Immature natural killer cell (primary cell): ENCODE measurements at places on chromosomes 5 and 9. TPM values are rescaled to one million over a fixed set of nuclear protein-coding genes. Genes with fewer than 3 reads are reported as not detected.

PRR16 gene
- not detected for polyA plus RNA-seq

ANKRD31 gene
- not detected for polyA plus RNA-seq

SLC6A7 gene
- polyA plus RNA-seq: not detected

SAXO1 gene
- not detected for polyA plus RNA-seq

TMCO6 gene
- polyA plus RNA-seq: 11.0 TPM

TBC1D9B gene
- 50.8 TPM for polyA plus RNA-seq

SPAG8 gene
- not detected for polyA plus RNA-seq

DTWD2 gene
- polyA plus RNA-seq: 2.0 TPM

SLU7 gene
- polyA plus RNA-seq: 71.0 TPM

NDUFS6 gene
- 89.8 TPM for polyA plus RNA-seq

SNCB gene
- 0.26 TPM for polyA plus RNA-seq

SIT1 gene
- polyA plus RNA-seq: 1.4 TPM

ALDH1A1 gene
- not detected for polyA plus RNA-seq

GDNF gene
- not detected for polyA plus RNA-seq

GRCh38 chr5:102807878-102808502 lies 52.9 kb downstream of the PAM start:
- H3K27me3 ChIP-seq: no peaks in the 10 kb centered on the region
- H3K27ac ChIP-seq: no peak overlapping the region
- H3K4me1 ChIP-seq: peaks cover 28% of the 10 kb centered on the region
- peaks cover 6% of the 10 kb centered on the region for H3K36me3 ChIP-seq
- no peak overlapping the region for H3K4me3 ChIP-seq

DNA sequence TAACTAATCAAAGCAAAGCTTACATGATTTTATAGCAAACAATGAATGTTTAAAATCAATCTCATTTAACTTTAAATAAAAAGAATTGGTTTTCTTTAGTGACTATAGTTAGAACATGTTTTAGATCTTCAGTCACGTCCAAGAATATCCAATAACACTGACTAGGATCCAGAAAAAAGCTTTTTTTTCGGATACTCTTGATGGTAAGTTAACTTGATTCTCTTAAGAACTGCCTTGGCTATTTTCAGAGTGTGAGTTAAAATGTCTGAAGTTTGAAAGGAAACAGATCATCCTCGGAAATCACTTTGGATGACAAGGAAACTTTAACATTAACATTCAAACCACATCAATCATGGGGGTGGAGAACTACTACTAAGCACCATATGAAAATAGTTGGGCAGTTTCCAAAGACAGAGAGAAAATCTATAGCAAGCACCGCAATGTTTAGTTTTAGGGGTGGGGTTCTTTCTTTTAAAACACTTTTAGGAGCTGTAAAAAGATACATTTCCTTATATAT lies 83.7 kb upstream of the SLC27A6 start:
- no peaks in the 10 kb centered on the region for H3K27me3 ChIP-seq
- no peak overlapping the region for H3K27ac ChIP-seq
- H3K36me3 ChIP-seq: no peaks in the 10 kb centered on the region
- no peaks in the 10 kb centered on the region for H3K4me1 ChIP-seq

DNA sequence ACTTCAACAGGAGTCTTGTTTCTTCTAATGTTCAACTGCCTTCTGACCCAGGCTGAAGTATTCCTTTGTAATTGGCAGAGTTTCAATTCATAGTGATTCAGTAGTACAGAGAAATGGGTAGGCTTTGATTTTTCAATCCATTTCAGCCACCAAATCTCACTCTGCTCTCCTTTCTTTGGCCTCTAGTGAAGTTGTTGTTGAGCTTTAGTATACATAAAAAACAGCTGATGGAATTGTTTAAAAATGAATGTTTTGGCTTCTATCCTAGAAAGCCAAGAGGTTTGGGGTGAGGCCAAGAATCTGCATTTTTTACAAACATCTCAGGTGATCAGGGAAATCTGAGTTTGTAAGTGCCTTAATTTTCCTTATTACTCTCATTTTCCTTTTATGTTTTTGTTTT lies 182.9 kb upstream of the MAP1B start:
- no peak overlapping the region for H3K27ac ChIP-seq
- H3K36me3 ChIP-seq: no peaks in the 10 kb centered on the region
- H3K4me3 ChIP-seq: no peak overlapping the region

DNA sequence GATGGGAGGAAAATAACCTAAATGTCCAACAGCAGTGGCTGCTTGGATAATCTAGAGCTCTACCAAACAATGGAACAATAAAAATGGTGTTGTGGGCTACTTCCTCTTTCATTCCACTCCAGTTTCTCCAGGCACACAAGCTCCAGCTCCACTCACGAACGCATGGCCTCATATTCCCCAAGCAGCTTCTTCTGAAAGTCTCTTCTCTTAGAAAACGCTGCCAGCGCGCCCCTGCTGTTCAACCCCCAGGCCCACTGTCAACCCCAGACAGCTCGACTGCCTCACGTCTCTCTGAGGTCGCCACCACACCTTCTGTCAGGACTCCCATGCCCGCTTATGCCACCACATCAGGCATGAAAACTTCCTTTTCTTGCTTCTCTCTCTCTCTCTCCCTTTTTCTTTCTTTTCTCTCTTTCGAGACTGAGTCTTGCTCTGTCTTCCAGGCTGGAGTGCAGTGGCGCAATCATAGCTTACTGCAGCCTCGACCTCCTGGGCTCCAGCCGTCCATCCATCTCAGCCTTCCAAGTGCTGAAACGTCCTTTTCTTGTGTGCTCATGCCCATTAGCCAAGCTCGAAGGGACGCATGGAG lies 16.2 kb downstream of the OR2V2 start:
- H3K4me3 ChIP-seq: peak overlapping the region; percentile 80
- peak overlapping the region; percentile 39 for H3K27ac ChIP-seq
- peaks cover 49% of the 10 kb centered on the region for H3K27me3 ChIP-seq
- DNase-seq: no peak
- peaks cover 31% of the 10 kb centered on the region for H3K4me1 ChIP-seq

- no peak overlapping the region for H3K27ac ChIP-seq
- H3K27me3 ChIP-seq: peaks cover 6% of the 10 kb centered on the region
Measured at GRCh38 chr9:37990404-37991015, 78.5 kb downstream of the SHB start.

DNA sequence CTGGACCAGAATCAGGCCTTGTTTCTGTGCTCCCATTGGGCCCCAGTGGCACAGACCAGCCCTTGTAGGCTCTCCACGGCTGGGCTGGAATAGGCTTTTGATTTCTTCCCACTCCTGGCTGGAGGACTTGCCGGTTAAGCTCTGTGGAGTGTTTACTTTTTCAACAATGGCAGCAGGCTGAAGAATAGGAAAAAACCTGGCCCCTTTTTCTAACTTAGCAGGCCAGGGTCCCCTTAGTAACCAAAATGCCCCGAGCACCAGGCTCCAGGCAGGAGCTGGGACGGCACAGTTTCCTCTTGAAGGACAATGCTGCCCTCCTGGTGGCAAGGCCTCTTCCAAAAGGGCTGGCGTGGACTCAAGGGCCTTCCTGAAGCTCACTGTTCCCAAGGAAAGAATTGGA lies 230.3 kb downstream of the CRB2 start:
- H3K27me3 ChIP-seq: no peaks in the 10 kb centered on the region
- no peak overlapping the region for H3K27ac ChIP-seq
- no peak overlapping the region for H3K4me3 ChIP-seq
- no peak for DNase-seq
- H3K36me3 ChIP-seq: peaks cover 19% of the 10 kb centered on the region
- H3K4me1 ChIP-seq: no peaks in the 10 kb centered on the region

DNA sequence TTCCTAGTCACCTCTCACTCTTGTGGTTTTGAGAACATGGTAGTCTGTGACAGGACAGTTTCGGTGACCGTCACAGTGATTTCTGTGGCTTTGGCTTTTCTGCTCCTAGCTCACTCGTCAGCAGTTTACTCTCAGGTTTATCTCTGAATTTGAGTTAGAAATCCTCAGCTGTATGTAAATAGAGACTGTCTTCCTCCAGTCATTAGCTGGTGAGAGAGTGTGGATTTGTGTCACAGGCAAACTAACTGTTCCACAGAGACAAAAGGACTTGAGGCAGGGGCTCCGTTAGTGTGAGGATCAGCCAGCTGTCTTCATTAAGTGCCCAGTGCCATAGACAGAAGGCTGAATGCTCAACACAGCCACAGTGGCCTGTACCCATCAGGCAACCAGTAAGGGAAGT lies 131.4 kb downstream of the CD180 start:
- H3K4me1 ChIP-seq: peaks cover 7% of the 10 kb centered on the region
- H3K4me3 ChIP-seq: no peak overlapping the region
- peaks cover 10% of the 10 kb centered on the region for H3K36me3 ChIP-seq

- no peaks in the 10 kb centered on the region for H3K27me3 ChIP-seq
- H3K4me3 ChIP-seq: no peak overlapping the region
- no peaks in the 10 kb centered on the region for H3K36me3 ChIP-seq
- DNase-seq: no peak
- H3K4me1 ChIP-seq: no peaks in the 10 kb centered on the region
Measured at GRCh38 chr9:12538842-12539579, 154.2 kb upstream of the TYRP1 start.

DNA sequence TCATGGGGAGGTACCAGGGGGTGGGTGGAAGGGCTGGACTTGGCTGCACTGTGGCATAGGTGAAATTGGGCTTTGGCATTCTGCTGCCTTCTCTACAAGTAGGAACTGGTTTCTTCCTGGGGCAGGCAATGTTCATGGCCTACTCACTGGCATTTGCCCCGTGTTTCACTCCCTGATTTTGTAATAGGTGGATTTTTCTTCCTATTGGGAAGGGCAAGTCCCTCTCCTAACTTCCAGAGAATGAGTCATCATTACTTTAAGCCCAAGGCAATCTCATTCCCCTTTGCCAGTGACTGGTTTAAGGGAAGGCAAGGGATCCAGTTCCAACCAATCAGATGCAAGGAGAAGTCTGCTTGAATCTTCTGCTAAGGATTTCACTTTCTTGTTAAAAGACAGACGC lies 67.9 kb upstream of the ANKRD55 start:
- peaks cover 2% of the 10 kb centered on the region for H3K27me3 ChIP-seq
- no peaks in the 10 kb centered on the region for H3K4me1 ChIP-seq
- no peak for DNase-seq
- H3K36me3 ChIP-seq: no peaks in the 10 kb centered on the region

DNA sequence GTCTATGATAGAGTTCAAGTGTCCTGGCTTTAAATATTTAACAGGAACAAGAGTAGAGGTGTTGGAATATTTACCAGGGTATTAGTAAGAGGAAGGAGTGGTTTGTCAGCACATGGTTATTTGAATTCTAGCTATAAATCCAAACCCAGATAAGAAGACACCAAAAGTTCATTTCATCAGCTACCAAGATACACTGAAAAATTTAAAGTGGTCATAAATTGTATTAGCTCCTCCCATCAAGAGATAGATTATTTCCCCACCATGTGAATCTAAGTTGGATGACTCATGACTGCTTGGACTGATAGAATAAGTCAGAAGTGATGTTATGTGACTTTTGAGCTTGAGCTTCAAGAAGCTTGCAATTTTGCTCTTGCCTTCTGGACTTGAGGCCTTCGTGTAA lies 72.1 kb upstream of the GRAMD2B start:
- H3K27ac ChIP-seq: no peak overlapping the region
- H3K27me3 ChIP-seq: peaks cover 4% of the 10 kb centered on the region
- H3K4me1 ChIP-seq: peaks cover 10% of the 10 kb centered on the region

- H3K4me1 ChIP-seq: peaks cover 14% of the 10 kb centered on the region
- DNase-seq: no peak
- H3K27me3 ChIP-seq: peaks cover 3% of the 10 kb centered on the region
- no peak overlapping the region for H3K27ac ChIP-seq
Measured at GRCh38 chr9:22054076-22054475, 45.0 kb upstream of the CDKN2B start.

DNA sequence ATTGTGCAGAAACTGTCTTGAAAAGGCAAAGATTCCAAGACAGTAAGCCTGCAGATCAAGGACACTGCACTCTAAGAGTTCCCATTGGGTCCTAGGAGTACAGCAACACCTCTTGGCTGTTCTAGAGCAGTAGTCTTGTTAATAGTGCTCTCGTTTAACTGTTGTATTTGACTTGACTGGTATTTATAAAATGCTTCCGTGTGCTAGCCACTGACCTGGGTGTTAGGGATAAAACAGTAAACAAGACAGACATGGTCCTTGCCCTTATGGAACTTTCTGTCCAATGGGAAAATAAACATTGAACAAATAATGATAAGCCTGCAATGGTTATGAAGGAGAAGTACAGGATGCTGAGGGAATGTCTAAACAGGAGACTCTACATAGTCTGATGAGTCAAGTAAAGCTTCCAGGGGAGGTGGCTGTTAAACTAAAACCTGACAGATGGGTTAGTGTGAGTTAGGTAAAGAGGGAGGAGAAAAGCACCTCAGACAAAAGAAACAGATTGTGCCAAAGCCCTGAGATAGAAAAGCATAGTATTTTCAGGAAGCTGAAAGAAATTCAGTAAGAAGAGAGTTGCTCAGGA lies 33.3 kb downstream of the TDRD7 start:
- H3K4me1 ChIP-seq: no peaks in the 10 kb centered on the region
- DNase-seq: no peak
- peaks cover 34% of the 10 kb centered on the region for H3K36me3 ChIP-seq
- H3K27me3 ChIP-seq: no peaks in the 10 kb centered on the region
- no peak overlapping the region for H3K27ac ChIP-seq

DNA sequence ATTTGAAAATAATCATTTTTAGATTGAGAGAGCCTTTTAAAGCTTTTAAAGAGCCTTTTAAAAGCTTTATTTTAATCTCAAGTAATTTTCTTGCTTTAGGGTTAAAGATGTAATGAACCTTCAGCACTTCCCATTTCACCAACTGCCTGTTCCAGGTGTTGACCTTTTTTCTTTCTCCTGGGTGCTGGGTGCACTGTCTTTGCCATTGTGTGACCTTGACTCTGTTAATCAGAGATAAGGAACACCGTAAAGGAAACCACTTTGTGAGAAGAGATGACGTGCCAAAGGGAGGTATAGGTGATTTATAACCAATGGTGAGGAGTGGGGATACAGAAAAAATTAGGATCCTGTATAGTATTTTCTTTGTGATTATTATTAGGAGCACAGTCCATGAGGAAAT lies 68.2 kb downstream of the NAA35 start:
- H3K4me1 ChIP-seq: no peaks in the 10 kb centered on the region
- DNase-seq: no peak
- H3K36me3 ChIP-seq: peaks cover 56% of the 10 kb centered on the region
- peak overlapping the region; percentile 2 for H3K27ac ChIP-seq
- H3K4me3 ChIP-seq: no peak overlapping the region

- H3K27me3 ChIP-seq: no peaks in the 10 kb centered on the region
- peaks cover 5% of the 10 kb centered on the region for H3K4me1 ChIP-seq
- no peak overlapping the region for H3K27ac ChIP-seq
- peaks cover 50% of the 10 kb centered on the region for H3K36me3 ChIP-seq
Measured at GRCh38 chr5:41918105-41918504, 7.0 kb upstream of the FBXO4 start.

DNA sequence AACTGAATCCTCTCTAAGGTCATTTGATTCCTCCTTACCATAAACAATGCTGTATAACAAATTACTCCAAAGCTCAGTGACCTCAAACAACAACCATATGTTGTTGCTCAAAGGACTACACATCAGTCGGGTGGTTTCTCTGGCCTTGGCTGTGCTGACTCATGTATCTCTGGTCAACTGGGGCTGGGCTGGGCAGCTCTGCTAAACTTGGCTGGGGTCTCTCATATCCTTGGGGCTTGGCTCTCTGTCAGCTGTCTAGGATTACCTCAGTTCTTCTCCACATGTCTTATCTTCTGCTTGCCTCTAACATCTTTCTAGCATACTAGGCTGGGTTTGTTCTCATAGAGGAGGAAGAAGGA lies 86.4 kb downstream of the GALNT10 start:
- peaks cover 59% of the 10 kb centered on the region for H3K4me1 ChIP-seq
- H3K4me3 ChIP-seq: no peak overlapping the region
- no peaks in the 10 kb centered on the region for H3K36me3 ChIP-seq
- peak overlapping the region; percentile 74 for H3K27ac ChIP-seq

GRCh38 chr9:94675008-94675881 lies 35.9 kb upstream of the FBP1 start:
- H3K36me3 ChIP-seq: no peaks in the 10 kb centered on the region
- H3K27me3 ChIP-seq: peaks cover 8% of the 10 kb centered on the region
- DNase-seq: no peak
- no peak overlapping the region for H3K4me3 ChIP-seq
- H3K4me1 ChIP-seq: no peaks in the 10 kb centered on the region

GRCh38 chr9:8717146-8717545 lies 917.6 kb upstream of the DMAC1 start:
- H3K27me3 ChIP-seq: no peaks in the 10 kb centered on the region
- no peaks in the 10 kb centered on the region for H3K4me1 ChIP-seq
- DNase-seq: no peak
- no peak overlapping the region for H3K27ac ChIP-seq
